Neuronal stem cell (in vitro differentiated cells): ENCODE measurements at places on chromosomes 5 and 9.
A peak's percentile ranks its signal among the peaks of the same experiment; 100 is the strongest.

GRCh38 chr5:24786108-24786507, 141.3 kb upstream of the CDH10 start:
- no peak for DNase-seq

DNA sequence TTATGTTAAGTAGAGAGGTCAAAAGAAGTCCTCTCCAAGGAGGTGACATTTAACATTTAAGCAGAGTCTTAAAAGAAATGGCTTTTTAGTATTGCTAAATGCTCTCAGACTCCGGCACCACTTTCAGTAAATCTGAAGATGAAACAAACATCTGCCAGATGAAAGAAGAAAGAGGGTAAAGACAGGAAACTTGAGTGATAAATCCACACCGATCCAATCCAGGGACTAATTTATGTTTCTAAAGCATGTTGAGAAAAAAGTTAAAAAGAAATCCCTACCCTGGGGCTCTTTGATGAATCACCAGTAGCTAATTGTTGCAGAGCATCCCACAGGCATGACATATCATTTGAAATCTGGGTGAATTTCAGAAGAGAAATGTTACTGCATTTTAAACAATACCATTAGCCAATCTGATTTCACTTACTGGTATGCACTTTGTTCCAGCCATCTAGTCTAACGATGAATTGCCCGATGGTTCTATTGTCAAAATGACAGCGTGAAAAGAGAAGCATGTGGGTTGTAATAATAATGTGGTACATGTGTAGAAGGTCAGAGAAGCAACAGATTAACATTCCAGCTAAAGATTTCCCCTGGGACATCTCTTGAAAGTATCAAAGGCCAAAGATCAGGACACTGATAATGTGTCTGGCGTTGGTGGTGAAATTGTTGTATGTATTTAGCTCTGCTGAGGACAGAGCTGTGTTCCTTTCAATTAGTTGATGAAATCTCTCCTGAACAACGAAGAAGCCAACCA, 485.7 kb downstream of the CSNK1G3 start:
- DNase-seq = peak; percentile 35

- no peak for DNase-seq
Observed at GRCh38 chr5:122499585-122499984, 187.5 kb downstream of the SNCAIP start.

- no peak for DNase-seq
Observed at GRCh38 chr9:4177970-4178758, 121.7 kb downstream of the GLIS3 start.

DNA sequence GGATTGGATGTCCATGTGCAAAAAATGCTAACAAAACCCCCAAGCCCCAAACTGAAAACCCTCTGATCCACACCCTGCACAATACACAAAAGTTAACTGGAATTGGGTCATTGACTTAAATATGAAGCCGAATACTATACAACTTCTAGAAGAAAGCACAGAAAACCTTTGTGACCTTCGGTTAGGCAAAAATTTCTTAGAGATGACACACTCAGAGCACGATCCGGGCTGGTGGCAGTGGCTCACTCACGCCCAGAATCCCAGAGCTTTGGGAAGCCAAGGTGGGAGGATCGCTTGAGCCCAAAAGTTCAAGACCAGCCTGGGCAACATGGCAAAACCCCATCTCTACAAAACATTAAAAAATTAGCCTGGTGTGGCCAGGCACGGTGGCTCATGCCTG, 1.8 kb upstream of the DIPK1B start:
- no peak for DNase-seq

DNA sequence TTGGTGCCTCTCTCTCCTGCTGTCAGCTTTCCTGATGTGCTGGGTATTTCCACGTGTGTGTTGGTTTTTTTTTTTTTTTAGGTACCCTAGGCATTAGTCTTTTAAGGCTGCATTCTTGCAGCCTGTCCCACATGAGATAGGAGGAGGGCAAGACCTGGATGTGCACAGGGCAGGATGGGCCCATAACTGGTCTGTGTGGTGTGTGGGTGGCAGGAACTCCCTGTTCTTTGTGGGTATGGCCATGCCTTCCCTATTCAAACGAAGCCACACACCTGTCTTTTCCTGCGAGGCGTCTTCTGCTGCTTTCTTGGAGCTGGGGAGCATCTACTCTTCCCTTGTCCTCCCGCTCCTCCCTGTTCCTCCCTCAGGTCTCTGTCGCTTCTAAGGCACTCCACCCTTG, 6.8 kb downstream of the SYK start:
- no peak for DNase-seq

DNA sequence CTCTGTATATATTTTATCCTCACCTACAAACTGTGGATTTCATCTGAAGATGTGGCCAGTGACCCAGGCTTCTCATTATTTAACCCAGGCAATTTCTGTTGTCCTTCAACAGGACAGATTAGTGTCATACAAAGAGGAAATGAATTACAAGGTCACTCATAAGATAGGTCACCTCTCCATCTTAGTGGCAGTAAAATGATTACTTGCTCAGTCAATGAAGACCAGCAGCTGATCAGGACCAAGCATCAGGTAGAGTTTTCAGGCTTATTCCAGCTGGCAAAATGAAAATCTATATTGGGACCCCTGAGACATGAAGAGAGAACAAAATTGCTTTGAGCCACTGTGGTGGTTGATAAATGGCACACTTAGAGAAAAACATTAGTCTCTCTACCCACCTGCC, 135.2 kb upstream of the PRDM9 start:
- DNase-seq = no peak
